ENCODE measurements at places on chromosomes 1 and 21.
A peak's percentile ranks its signal among the peaks of the same experiment; 100 is the strongest.

DNA sequence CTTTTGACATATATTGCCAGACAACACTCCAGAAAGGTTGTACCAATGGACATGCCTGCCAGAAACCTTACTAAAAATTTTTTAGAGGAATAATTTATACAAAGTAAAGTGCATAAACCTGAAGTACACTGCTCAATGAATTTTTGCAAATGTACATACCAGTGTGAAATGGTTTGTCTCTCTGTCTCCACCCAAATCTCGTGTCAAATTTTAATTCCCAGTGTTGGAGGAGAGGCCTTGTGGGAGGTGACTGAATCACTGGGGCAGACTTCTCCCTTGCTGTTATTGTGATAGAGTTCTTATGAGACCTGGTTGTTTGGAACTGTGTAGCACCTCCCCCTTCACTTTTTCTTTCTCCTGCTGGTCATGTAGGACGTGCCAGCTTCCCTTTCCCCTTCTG is 168.8 kb downstream of the RWDD3 start:
- DNase-seq = no peak

GRCh38 chr1:109619576-109620400 is at the start of the genes AMPD2 and GNAT2:
Gene AMPD2, plus strand, starts transcription at chr1:109619837. Its CDS starts 1,339 bp downstream, at chr1:109621176.
Gene GNAT2, minus strand, starts transcription at chr1:109619616. Its CDS starts 6,746 bp downstream, at chr1:109612870.
- peak; percentile 72 for DNase-seq

- DNase-seq = no peak
Measured at GRCh38 chr1:21774835-21775549, 8.0 kb downstream of the USP48 start.

GRCh38 chr21:25369524-25370300 is 237.6 kb downstream of the MRPL39 start:
- DNase-seq = no peak

- DNase-seq = no peak
Measured at GRCh38 chr1:29125237-29125641, 1.5 kb upstream of the TMEM200B start.

DNA sequence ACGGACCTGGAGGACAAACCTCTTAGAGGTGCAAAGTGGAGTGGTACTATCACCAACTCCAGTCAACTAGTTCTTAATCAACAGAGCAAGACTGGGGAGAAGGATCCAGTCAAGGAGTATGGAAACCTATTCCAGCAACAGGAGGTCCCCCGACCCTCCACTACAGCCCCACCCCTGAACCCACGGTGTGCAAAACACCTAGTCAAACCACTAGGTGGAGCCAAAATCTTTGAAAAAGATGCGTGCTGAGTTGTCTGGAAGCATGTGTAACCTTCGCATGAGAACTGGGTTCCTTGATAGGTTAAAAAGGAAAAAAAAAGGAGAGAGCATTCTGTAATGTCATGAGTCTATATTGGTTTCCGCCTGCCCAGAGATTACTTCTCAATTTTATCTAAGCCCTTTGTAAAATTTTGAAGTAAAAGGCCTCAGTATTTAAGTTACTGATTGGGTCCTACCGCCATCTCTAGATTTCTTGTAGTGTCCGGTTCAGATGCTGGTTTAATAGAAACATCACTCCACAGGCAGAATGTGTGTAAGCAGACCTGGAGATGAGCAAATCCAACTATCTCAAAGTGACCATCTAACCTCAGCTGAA is 81.9 kb upstream of the HAO2 start:
- peak; percentile 6 for DNase-seq

GRCh38 chr21:44871576-44872269 is 1.8 kb downstream of the PTTG1IP start:
- DNase-seq = peak; percentile 51

DNA sequence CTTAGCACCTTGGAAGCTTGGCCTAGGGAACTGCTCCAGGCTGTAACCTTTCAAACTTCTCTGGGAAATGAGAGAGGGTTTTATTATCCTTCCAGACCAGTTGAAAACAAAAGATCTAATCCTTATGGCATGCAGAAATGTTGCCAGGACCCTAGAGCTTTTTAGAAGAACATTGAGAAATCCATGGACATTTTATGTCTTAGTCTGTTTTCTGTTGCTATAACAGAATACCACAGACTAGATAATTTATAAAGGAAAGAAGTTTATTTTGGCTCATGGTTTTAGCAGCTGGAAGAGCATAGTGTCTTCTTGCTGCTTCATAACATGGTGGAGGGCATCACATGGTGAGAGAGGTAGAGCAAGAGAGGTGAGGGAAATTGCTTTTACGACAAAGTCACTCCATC is 25.8 kb downstream of the OSBPL9 start:
- no peak for DNase-seq
